Left renal pelvis (tissue), 4 donors: ENCODE measurements at places on chromosomes 3 and 15.

- DNase-seq = no peak
These were observed 54.0 kb downstream of the DUT start for GRCh38 chr15:48385031-48385830.

- DNase-seq = no peak
These were observed 463.2 kb upstream of the AGTR1 start for GRCh38 chr3:148234536-148234935.

GRCh38 chr3:12421132-12421531 is 63.1 kb upstream of the TSEN2 start:
- DNase-seq = no peak

- DNase-seq = no peak
These were observed 304.1 kb downstream of the UNC13C start for GRCh38 chr15:54282228-54282836.

- DNase-seq = no peak
These were observed 12.8 kb upstream of the SRP14 start for GRCh38 chr15:40051616-40052415.

- DNase-seq = no peak
These were observed 22.2 kb downstream of the ALDH1A2 start for GRCh38 chr15:58043192-58043903.

DNA sequence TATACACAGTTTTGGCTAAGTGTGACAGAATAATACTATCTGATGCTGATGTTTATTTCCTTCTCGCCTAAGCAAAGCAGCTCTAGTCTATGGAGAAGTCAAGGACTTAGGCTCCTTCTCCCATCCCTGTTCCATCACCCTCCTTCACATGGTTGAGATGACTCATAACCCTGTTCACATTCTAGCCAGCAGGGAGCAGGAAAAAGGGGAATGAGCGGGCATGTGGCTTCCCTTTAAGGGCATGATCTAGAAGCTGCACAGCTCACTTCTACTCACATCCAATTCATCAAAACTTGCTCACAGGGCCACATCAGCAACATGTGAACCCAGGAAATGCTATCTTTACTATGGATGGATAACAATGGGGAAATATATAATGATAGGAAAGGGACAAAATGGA is 40.9 kb downstream of the CBLB start:
- no peak for DNase-seq

DNA sequence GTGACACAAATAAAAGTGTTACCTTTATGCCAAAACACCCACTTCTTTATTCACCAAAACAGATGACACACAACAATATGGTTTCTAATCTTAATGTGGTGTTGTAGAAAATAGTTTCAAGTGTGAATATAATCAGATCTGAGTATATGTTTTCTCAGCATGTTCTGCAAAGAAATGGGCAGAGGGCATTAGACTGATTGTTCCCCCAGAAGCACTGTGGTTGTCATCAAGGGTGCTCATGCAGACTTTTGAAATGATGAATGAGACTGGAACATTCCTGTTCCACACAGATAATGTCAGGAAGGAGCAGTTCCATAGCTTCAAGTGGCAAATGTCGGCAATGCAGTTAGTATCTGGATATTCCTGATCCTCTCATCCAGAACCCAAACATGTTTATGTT is 37.5 kb downstream of the GPR176 start:
- no peak for DNase-seq

- no peak for DNase-seq
These were observed 36.9 kb downstream of the PCOLCE2 start for GRCh38 chr3:142852009-142852408.

- DNase-seq = no peak
These were observed 921.3 kb downstream of the TUSC7 start for GRCh38 chr3:117630885-117631284.

- no peak for DNase-seq
These were observed 987 bp downstream of the PRTG start for GRCh38 chr15:55741833-55742497.

GRCh38 chr3:52225452-52226228 is at the start of gene TLR9:
Gene TLR9, minus strand, starts transcription at chr3:52225645. Its CDS starts 116 bp downstream, at chr3:52225529.
- no peak for DNase-seq

GRCh38 chr15:91068966-91069365 is 31.1 kb upstream of the SV2B start:
- no peak for DNase-seq

DNA sequence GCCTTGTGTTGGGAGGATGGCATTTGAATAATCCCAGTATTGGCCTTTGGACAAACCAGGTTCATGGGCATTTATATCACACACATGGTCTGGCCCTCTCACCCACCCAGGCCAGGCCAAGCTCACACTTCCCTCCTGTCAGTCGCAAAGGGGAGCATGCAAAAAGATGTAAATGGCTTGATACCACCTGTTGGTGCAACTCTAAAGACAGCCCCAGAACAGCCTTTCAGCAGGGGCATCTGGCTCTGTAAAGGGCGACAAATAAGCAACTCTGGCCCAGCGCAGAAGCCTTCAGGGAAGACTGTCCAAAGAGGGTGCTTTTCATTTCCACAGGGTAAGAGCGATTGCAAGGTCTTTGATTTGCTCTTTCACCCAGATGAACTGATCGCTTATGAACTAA is 91.8 kb downstream of the USP13 start:
- no peak for DNase-seq

GRCh38 chr3:43155464-43156121 is 49.7 kb upstream of the POMGNT2 start:
- no peak for DNase-seq

DNA sequence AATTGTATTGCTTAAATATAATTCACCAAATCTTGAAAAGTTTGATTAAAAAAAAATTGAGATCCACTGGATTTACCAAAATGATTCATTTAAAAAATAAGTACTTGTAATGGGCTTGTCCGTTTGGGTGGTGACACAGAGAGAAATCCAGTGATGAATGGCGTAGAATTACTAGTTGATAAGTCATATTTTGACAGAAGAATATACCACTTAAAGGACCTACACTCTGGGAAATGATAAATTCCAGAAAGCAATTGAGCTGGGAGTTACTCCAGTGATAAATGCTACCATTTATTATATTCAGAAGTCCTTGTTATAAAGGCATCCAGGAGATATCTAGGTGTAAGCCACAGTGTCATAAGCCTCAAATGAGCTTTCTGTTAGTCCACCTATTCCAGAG is 141.8 kb upstream of the CFAP20DC start:
- no peak for DNase-seq

GRCh38 chr15:73517566-73517965 is 74.6 kb downstream of the REC114 start:
- DNase-seq = no peak

- DNase-seq = no peak
These were observed 32.2 kb upstream of the TM2D3 start for GRCh38 chr15:101684384-101684783.

DNA sequence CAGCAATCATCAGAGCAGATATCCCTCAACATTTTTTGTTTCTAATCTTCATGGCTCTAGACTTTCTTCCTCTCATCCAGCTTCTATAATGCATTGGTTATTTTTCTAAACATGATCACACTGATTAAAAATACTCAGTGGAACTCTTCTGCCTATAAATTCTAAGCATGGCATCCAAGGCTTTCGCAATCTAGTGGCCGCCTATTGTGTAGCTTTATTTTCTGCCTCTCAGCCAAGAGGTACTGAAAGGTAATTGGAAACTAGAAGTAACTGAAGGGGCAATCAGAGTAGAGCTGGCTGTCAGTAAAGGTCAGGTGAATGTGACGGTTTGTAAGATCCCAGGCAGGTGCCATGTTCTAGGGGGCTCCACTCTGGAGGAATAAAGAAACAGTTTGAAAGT is 33.4 kb downstream of the OXSM start:
- DNase-seq = no peak

GRCh38 chr15:98643115-98643514 is 5.2 kb upstream of the IGF1R start:
- no peak for DNase-seq

DNA sequence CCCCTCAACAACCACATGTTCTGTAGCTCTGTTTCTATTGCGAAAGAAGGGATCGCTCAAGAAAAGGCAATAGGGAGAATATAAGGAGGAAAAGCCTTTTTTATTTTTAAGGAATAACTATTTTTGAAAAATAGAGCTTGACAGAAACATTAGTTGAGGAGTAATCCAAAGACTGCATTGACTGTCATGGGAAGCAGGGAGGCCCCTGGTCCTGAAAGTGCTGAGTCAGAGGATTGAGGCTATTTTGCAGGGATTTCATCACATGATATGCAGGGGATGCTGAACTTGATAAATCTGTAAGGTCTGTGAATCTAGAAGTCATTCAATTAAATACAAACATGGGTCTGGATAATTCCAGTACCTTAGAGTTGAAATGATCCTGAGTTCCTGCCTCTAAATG is 92.0 kb downstream of the MTHFS start:
- no peak for DNase-seq

DNA sequence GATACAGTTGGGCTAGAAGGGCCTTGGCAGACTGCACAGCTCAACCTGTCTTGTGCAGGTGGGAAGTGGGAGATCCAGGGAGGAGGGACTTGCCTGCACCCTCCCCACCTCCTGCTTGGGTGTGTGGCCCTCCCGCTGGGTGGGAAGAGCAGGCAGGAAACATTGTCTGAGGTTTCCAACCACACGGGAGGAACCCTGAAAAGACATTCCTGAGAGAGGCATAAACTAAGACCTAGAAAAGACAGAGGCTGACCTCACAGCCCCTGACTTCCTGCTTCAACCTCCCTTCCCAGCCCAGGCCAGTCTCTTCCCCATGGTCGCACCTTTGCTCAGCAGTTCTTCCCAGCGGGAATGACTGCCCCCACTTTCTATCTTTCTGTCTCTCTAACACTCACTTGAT is 46.3 kb upstream of the INSYN1 start:
- DNase-seq = no peak

- DNase-seq = no peak
These were observed 58.8 kb downstream of the NCEH1 start for GRCh38 chr3:172651936-172652625.

GRCh38 chr15:77001966-77002365 is 7.0 kb downstream of the PSTPIP1 start:
- DNase-seq = no peak

DNA sequence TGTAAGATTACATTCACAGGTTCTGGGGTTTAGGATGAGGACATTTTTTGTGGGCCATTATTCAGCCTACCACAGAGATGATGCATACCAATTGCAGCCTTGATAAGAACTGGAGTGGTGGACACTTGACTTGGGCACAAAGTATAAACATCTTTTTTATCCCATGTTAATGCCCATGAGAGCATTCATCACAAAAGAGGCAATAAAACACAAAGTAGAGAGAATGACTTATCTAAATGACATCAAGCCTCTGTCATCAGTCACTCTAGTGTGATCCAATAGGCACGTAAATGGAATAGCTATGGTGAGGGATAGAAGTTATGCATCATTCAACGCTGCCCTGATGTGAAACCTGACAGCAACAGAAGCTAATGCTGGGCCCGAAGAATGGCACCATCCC is 25.8 kb downstream of the VEPH1 start:
- DNase-seq = no peak

- no peak for DNase-seq
These were observed 25.5 kb downstream of the ZXDC start for GRCh38 chr3:126450219-126450618.

DNA sequence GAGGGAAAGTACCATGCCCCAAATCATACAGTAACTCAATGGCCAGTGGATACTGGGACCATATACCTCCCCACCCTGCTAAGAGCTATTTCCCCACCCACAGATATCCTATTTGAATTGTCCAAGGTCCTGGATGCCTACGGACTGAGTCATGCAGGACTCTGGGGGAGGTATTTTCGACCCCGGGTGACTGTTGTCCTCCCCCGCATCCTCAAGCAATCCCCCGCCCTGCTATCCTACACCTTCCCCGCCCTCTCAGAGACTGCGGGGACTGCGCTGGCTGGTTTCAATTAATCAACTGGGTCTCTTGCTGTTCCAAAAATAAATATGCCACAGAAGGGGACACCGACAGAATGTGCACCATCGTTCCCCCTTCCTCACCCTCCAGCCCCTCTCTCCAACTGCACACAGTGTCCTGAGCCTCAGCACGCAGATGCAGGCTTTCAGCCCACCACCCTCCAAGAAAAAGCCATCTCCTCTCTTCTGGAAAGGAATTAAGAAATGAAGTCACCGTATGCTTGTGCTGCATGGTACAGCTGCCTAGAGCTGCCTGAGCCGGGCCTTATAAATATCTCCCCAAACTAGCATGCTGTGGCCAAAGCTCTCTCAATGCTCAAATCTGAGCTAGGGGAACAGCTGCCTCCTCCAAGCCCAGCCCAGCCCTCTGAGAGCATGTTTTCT is 8.1 kb downstream of the CAV3 start:
- DNase-seq = peak; percentile 47

DNA sequence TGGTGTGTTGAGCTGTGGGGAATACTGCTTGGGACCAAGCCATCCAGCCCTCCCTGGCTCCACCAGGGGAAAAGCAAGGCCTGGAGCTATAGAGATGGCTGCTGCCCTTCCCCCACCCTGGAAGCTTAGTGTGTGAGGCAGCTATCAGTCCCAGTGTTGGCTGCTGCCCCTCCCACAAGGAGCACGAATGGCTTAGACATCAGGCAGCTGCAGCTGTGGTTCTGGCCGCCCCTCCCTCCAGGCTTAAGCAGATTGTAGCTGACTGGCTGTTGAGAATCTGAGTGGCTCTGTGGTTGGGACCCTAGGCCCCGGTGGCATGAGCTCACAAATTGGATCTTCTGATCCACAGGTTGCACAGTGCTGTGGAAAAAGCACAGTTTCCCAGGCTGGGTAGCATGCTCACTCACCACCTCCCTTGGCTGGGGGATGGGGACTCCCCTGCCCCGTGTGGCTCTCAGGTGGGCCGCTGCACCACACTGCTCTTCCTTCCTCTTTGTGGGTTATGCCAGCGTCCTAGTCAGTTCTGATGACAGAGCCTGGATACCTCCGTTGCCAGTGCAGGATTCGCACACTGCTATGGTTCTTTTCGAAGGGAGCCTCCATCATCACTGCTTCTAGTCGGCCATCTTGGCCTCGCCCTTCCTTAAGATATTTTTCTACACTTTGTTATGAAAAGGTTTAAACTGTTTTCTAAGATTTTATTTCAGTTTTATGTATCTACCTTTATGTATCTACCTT is 21.2 kb upstream of the SUCNR1 start:
- DNase-seq = no peak

GRCh38 chr3:30940740-30941139 is 46.3 kb upstream of the GADL1 start:
- no peak for DNase-seq

GRCh38 chr3:138381413-138381901 is 33.1 kb downstream of the MRAS start:
- DNase-seq = no peak

DNA sequence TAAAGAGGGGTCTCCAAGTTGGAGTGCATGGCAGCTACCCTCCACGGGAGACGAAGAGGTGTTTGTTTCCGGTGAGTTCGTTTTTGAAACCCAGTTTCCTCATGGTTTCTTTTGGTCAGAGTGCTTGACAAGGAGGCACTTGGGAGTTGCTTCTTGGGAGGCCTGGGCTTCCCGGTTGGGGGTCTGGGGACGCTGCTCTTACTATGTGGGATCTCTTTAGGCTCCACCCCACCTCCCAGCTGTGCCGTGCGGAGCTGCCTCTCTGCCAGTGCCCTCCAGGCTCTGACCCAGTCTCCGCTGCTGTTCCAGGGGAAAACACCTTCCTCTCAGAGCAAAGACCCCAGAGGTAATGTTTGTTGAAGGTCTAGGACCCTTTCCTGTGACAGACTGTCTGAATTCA is 29.6 kb downstream of the KIF7 start:
- DNase-seq = no peak

- no peak for DNase-seq
These were observed 62.7 kb upstream of the BNIP2 start for GRCh38 chr15:59751552-59752413.

GRCh38 chr3:46995901-46996562 is 16.6 kb downstream of the NBEAL2 start:
- no peak for DNase-seq
